Osteoblast (primary cell): ENCODE measurements at places on chromosomes 4 and X. TPM values are rescaled to one million over a fixed set of nuclear protein-coding genes. Genes with fewer than 3 reads are reported as not detected.

DNA sequence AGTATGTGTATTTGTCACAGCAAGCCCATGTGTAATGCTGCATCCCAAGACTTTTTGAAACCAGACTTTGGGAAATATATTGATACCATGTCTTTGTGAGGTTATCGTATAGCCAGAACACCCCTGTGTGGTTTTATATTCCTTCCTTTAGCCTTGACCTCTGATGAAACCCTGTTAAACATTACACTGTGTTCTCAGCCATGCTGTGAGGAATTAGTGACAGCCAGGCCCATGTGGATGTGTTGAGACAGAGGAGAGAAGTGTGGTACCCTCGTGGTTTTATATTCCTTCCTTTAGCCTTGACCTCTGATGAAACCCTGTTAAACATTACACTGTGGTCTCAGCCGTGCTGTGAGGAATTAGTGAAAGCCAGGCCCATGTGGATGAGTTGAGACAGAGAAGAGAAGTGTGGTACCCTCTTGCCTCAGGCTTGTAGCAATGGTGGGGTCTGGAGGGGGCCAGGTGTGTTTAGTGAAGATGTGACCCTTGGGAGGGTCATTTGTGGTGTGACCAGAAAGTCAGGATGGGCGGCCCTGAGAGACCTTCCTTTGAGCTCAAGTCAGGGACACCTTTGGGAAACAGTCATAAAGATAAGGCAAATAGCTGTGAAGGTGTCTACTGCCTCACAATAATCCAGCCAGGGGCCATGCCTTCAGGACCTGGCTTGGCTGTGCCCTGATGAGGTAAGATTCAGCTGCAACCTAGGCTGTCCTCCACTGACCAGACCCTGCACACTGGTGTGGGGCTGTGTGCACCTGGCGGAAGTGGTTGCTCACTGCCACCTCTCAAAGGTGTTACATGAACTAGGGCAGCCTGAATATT is 110.0 kb downstream of the IRF2 start:
- peaks cover 19% of the 10 kb centered on the region for H3K4me1 ChIP-seq
- H3K36me3 ChIP-seq, result no peaks in the 10 kb centered on the region
- H3K27ac ChIP-seq, result no peak overlapping the region
- DNase-seq, result no peak
- H3K27me3 ChIP-seq, result no peaks in the 10 kb centered on the region
- H3K4me3 ChIP-seq, result no peak overlapping the region

GRCh38 chrX:47991263-47992094 is 12.3 kb downstream of the ZNF182 start:
- H3K27me3 ChIP-seq, result no peaks in the 10 kb centered on the region
- DNase-seq, result no peak
- no peaks in the 10 kb centered on the region for H3K36me3 ChIP-seq
- H3K4me1 ChIP-seq, result peaks cover 6% of the 10 kb centered on the region
- H3K4me3 ChIP-seq, result no peak overlapping the region
- peak overlapping the region; percentile 20 for H3K27ac ChIP-seq

DNA sequence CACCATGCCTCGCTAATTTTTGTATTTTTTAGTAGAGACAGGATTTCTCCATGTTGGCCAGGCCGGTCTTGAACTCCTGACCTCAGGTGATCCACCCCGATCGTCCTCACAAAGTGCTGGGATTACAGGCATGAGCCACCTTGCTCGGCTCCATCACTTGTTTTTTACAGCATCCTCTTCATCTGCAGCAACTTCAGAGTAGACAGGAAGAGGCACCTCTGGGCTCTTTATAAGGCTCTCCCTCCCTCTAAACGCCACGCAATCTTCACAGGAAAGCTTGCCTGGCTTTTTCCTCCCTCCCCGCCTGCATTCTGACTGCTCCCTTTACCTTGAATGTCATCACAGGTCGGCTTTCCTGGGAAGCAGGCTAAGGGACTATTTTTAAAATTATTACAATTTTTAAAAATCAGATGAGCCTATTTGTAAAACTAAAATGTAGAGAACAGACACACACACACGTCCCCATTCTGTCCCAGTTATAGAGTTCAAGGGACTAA is 111.5 kb upstream of the LDB2 start:
- peaks cover 4% of the 10 kb centered on the region for H3K4me1 ChIP-seq
- H3K27me3 ChIP-seq, result no peaks in the 10 kb centered on the region
- DNase-seq, result no peak

DNA sequence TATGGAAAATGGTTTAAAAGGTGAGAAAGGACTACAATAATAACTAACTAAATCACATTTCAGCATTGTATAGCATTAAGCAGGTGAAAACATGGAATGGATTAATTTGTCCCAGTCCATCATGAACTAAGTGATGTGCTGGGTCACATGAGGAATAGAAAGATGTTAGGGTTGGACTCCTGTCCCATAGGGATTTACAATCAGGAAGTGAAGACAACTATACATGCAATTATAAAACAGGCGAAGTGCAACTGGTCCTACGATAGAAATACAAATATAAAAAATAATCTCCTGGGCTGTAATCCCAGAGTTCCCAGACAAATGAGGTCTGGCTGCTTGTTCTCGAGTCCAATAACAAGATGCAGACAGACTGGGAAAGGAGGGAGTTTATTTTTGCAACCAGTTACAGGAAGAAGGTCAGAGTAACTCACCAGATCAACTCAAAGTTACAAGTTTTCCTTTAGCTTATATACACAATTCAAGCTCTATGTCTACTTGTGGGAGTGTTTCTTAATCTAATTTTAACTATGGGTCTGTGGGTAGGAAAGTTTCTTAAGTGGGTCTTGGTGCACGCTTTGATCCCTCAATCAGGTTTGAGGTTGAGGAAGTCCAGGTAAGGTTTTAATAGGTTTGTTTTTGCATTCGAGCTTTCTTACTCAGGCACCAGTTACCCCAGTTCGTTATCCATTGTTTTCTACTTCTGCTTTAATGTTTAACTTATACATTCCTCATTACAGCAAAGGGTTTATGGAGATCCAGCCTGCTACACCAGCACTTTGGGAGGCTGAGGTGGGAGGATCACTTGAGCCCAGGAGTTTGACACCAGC is 50.1 kb downstream of the IGFBP7 start:
- no peak overlapping the region for H3K4me3 ChIP-seq
- no peak for DNase-seq
- no peaks in the 10 kb centered on the region for H3K27me3 ChIP-seq
- H3K36me3 ChIP-seq, result peaks cover 46% of the 10 kb centered on the region
- H3K4me1 ChIP-seq, result peaks cover 42% of the 10 kb centered on the region
- peak overlapping the region; percentile 96 for H3K27ac ChIP-seq

Gene MAP7D2
- under 0.01 and 0.36 TPM in 2 replicates for total RNA-seq

Gene STAP1
- not detected in 2 replicates for total RNA-seq
